GM04503 (cell line): ENCODE measurements at places on chromosomes 4 and X.

DNA sequence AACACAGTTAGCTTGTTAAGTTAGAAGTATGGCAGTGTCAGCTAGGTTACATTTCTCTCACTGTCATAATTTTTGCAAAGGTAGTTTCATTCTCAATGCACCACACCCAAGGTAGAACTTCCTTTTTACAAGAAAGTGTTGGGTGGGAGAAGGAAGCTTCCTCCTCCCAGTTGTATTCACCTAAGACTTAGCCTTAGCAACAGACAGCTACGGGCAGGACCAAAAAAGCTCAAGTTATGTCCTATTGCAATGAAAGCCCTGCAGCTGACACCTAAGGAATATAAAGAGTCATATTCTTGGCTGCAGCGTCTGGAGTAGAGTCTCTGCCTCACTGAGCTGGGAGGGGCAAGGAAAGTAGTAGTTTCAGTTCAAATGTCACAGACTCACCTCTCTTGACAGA is 25.1 kb upstream of the PRDM8 start:
- DNase-seq = no peak

GRCh38 chrX:80335062-80335830 is 85.0 kb upstream of the TENT5D start:
- no peak for DNase-seq

- no peak for DNase-seq
Measured at GRCh38 chr4:152099981-152100378, 339.2 kb upstream of the GATB start.

- no peak for DNase-seq
Measured at GRCh38 chrX:133880032-133880443, 105.4 kb downstream of the GPC3 start.

DNA sequence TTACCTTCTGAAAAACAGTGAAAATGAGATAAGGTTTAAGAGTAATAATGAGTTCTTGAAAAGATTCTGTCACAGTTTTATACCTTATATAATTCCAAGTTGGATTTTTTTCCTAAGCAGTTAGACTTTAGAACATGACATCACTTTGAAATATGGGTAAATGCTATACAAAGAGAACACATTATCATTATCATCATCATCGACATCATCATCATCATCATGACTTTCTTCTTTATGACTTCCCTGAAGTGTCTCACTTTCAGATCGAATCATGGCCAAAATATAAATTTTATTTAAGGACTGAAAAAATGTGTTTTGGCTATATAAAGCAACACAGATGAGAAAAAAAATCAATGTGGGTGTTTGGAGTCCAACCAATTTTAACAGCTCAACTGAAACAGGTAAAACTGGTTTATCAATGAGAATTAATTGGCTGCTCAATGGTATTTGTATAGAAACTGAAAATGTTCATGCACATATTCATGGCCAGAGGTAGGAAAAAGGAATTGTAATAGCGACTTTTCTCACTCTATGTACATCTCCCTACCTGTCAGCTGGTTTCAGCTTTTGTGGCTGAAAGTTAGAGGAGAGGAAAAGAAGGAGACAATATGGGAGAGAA is 243.1 kb upstream of the GPC4 start:
- no peak for DNase-seq

- DNase-seq = no peak
Measured at GRCh38 chr4:165548702-165549101, 169.9 kb downstream of the CPE start.

GRCh38 chrX:42117318-42117717 is 194.0 kb upstream of the CASK start:
- DNase-seq = no peak

DNA sequence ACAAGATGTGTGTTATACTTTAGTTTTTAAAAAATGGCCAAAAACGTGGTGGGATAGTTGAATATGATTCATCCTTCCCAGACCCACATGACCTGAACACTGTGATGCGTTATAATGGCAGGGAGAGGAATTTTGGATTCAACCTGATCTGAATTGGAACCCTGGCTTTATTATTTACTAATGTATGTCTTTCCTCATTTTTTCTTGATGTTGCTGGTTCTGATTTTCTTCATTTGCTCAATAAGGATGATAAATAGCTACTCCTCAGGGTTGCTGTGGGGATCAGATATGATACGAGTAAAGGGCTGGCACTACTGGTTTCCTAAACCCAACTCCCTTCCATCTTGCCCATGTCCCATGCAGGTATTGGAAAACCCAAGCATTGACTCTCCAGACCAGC is 24.2 kb upstream of the ACSL1 start:
- DNase-seq = no peak

- DNase-seq = no peak
Measured at GRCh38 chr4:145731028-145731427, 51.1 kb downstream of the C4orf51 start.

DNA sequence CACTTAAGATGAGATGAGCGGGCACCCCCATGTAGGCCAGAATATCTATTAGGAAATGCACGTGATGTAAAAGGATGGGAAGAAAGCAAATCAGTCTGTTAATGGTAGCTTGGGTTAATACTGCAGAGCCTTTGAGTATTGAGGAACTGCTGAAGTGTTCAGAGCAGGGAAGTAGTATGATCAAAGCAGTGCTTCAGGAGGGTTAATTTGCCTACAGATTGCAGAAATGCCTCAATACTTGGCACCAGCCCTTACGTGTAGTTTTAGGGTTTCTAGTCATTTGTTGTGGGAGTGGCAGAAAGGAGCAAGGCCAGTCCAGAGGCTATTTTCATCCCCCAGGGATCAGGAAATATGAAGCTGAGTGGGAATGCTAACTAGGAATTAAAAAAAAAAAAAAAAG is 19.7 kb downstream of the ZFX start:
- no peak for DNase-seq

DNA sequence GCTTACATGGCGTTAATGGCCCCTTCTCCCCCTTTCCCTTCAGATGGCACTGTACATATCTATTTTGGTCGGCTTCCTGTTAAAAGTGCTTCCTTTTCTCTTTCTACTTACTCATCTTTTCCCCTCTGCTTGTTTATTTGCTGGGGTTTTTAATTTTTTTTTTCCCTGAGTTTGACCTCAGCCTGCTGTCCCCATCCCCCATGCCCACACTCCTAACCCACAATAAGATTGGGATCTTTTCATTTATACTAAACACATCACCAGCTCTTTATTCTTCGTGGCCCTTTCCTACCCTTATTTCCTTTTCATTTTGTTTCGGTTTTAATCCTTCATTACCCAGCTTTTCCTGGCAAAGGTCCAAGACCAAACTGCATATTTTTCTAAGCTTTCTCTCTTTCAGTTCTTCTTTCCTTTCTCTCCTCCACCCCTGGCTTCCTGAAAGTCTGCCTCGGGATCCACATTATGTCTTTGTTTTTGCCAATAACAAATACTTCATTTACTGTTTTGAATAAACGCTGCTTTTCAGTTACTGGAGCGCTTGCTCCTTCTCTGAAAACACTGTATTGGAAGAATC is 152.0 kb upstream of the USP9X start:
- DNase-seq = no peak

- no peak for DNase-seq
Measured at GRCh38 chrX:145881175-145881995, 63.8 kb downstream of the SLITRK2 start.

GRCh38 chrX:110989447-110989846 is 106.5 kb upstream of the PAK3 start:
- DNase-seq = no peak

GRCh38 chr4:145177906-145178538 is 2.4 kb downstream of the OTUD4 start:
- DNase-seq = no peak

GRCh38 chr4:17584521-17585213 is 7.7 kb downstream of the LAP3 start:
- no peak for DNase-seq

- no peak for DNase-seq
Measured at GRCh38 chrX:15761564-15762191, 23.6 kb downstream of the CA5B start.

DNA sequence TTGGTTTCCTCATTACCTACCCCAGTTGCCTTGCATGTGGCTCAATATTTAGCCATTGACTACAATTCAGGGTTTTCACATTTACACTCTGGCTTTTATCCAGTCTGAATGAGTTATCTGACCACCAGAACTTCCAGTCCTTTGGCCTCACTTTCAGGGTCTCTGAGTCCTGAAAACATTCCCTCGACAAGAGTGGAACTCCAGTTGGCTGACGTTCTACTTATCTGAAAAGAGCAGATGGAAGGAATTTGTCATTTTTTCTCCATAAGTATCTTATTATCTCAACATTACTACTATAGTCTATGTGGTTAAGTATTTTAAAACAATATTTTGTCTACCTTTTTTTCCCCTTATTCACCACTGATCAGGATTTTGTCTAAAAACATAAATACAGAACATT is 5.2 kb upstream of the CASP6 start:
- DNase-seq = no peak

- no peak for DNase-seq
Measured at GRCh38 chr4:38320343-38320695, 343.7 kb upstream of the KLF3 start.

DNA sequence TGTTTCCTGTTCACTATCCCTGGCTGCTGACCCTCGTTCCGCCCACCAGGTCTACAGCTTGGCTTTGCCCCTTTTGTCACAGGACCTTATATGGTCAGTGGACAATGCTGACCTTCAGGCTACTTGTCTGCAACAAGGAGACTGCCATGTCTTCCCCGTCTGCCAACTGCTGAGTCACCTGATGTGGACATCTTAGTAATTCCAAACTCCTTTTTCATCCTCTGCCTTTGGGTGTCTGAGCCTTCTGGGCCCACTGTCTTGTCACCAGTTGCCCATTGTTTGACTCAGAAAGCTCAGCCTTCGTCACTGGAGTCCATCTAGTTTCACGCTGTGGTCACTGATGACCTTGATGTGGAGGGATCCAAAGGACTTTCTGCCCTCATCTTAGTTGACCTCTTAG is 30.2 kb downstream of the GPRIN3 start:
- DNase-seq = no peak

DNA sequence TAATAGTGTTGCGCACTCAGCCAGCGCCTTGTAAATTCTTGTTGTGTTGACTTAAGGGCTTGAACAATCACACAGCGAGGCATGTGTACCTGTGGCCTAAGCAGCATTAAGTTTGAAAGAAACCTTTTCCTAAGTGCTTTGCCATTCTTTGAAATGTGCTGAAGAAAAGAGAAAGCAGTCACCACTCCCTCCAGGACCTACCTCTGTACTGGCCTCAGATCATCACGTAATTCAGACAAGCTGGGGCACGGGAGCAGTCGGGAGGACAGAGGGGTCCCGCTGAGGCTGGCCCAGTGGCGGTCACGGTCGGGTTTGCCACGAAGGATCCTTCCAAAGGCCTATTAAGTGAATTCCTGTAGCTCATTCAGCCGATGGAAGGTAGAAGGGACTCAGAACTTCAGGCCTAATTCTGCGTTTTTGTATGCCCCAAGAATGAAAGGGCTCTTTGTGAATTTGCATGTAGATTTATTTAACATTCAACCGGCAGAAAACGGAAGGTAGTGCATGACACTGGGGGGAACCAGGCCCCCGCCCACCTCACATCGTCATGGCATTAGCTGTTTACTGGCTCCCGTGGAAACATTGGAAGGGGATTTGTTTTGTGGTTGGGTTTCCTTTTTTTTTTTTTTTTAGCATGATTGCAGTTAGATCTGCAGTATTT is 106.3 kb downstream of the TRAPPC11 start:
- DNase-seq = no peak

GRCh38 chr4:8352368-8353157 is 83.0 kb downstream of the HTRA3 start:
- DNase-seq = no peak

GRCh38 chr4:52877036-52877435 is 14.9 kb downstream of the RASL11B start:
- no peak for DNase-seq

DNA sequence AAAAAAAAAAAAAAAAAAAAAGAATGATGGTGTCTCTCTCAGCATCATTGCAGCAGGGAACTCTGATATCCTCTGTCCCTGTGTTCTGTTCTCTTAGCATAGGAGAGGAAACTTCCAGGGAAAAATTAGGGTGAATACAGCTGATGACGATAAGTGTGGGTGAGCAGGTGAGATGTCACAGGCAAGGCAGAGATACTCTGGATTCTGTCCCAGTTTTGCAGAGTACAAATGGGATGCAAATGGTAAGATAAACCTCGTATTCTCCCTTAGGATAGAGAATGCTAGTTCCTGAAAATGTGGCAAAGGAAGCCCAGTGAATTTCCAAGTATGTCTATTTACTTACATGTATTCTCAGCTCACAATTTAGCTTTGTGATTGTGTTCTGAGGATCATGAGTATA is 671.6 kb upstream of the BOD1L1 start:
- DNase-seq = no peak

GRCh38 chr4:17189401-17189720 is 290.9 kb upstream of the LDB2 start:
- DNase-seq = no peak

GRCh38 chrX:106611679-106612392 is at the start of gene RADX:
TSS of gene RADX (plus strand) at chrX:106611978. CDS start at chrX:106612081, 103 bp downstream.
- peak; percentile 1 for DNase-seq

DNA sequence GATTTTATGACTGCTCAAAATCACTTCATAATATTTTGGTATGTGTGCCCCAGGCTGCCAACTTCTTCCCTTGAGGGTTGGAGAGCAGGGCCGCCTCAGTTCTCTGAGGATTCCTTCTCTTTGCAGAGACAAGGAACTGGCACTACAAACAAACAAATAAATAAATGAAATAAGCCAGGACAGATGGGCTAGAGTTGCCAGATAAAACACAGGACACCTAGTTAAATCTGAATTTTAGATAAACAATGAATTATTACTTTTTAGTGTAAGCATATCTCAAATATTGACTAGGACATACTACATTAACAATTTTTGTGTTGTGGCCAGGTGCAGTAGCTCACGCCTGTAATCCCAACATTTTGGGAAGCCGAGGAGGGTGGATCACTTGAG is 122.5 kb downstream of the FHDC1 start:
- no peak for DNase-seq

- no peak for DNase-seq
Measured at GRCh38 chrX:123350226-123350625, 166.1 kb downstream of the GRIA3 start.

DNA sequence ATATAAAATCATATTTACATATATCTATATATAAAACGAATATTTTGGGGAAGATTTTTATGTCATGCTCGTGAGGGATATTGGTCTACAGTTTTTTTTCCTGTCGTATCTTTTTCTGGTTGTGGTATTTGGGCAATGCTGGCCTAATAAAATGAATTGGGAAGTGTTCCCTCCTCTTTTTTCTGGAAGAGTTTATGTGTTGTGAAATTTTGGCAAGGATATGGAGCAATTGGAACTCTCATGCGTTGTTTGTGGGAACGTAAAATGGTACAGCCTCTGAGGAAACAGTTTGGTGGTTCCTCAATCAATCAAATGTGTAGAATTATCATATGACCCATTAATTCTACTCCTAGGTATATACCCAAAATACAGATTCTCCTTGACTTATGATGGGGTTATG is 69.8 kb downstream of the ZNF182 start:
- DNase-seq = no peak

GRCh38 chr4:79923281-79923680 is 149.7 kb downstream of the ANTXR2 start:
- no peak for DNase-seq

GRCh38 chrX:119942173-119942819 is 1.3 kb downstream of the NKAP start:
- DNase-seq = no peak

GRCh38 chrX:154731184-154731583 is 19.7 kb downstream of the GAB3 start:
- no peak for DNase-seq
